Natural killer cell (primary cell): ENCODE measurements at places on chromosomes 6 and 20. TPM values are rescaled to one million over a fixed set of nuclear protein-coding genes. Genes with fewer than 3 reads are reported as not detected.

- no peak for DNase-seq
These were observed 26.1 kb upstream of the TINAG start for GRCh38 chr6:54282186-54282585.

- DNase-seq: no peak
These were observed 620.5 kb downstream of the DOK5 start for GRCh38 chr20:55095745-55096400.

GRCh38 chr6:28395918-28396317, 3.6 kb downstream of the ZSCAN12 start:
- no peak for DNase-seq

- no peak for DNase-seq
These were observed 250.4 kb downstream of the NKAIN2 start for GRCh38 chr6:124054034-124054433.

DNA sequence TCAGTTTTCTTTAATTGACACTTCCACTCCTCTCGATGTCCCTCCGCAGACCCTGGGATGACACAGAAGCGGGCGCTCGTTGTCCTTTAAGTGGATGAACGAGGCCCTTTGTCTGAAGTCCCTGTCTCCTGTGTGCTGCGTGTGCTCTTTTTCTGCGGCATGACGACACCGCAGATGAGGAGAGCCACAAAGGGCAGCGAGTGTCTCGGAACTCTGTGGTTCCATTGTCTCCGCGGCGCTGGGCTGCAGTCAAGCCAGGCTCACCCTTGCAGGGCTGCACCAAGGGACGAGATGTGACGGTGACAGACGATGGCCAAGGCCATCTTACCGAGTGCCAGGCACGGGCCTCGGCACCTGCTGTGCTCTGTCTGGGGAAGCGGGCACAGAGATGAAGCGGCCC, 10.6 kb downstream of the PRR18 start:
- DNase-seq: no peak

DNA sequence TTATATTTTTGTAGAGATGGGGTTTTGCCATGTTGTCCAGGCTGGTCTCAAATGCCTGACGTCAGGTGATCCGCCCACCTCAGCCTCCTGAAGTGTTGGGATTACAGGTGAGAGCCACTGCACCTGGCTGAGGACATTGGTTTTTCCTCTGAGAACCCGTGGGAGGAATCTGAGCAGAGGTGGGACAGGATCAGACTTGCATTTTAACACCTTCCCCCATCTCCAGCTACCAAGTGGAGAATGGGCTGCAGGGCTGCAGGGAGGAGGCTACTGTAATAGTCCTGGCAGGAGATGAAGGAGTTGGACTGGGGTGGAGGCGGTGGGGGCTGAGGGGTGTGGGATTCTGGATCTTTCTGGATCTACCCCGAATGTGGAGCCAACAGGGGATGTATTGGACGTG, 24.5 kb downstream of the FAM110A start:
- DNase-seq: no peak

DNA sequence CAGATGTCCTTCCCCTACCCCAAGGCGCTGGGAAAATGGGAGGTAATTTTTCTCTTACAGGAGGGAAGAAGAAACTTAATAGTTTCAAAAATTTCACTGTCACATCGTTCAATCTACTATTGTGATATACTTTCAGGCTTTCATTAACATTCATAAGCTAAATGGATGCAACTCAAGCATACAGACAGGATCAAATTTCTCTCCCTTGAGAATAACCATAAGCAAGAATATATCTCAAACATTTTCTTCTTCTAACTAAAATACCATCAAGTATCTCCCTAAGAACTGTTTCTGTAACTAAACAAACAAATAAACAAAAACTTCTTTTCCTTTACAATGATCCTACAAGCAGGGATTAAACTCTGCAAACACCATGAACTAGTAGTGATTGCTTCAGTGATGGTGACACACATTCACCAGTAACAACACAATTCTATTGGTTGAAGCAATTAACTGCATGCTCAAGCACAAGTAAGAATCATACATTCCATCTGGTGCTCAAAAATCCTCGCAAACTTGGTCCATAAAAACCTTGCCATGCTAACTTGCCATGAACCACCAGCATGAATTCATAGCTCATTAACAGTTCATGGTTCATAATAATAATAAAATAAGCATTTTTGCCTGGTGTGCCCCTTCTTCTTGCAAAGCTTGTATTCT, 183.8 kb downstream of the PTPRK start:
- no peak for DNase-seq

DNA sequence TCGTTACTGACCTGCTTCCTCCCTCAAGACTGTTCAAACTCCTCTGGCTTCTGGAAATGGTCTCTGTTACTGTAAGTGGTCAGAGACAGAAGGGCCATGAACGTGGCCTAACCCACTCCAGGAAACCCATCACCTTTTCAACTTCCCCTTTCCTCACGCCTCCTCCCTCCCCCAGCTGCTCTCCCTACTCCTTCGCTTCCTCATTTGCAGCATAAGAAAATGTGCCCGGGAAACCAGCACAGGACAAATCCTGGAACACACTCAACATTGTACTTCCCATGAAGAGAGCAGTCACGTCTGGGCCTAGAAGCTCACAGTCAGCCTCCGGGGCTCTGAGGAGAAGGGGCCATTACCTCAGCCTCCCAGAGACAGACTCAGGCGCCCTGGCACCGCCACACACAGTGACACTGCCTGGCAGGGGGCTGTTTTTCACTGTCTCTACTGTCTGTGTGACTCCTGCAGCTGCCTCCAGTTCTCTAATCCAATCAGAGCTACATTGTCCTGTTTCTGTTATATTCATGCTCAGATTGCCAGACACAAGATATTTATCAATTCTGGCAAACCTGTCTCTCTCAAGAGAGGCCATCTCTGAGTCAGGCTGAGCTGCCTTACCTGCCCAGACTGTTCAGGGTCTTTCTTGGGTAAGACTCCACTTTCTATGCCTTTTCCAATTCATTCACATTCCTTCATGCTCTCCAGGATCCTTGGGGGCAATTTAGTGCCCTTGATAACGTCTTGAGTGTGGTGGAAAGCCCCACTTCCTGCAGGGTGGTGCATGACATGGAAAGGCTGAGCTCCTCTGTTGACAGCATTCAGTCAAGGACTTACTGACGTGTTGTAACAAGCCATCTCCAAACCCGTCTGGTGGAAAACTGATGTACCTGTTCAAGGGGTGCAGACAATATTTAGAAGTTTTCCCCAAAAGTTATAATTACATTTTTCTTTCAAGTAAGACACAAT, 242.2 kb downstream of the HIVEP2 start:
- no peak for DNase-seq

DNA sequence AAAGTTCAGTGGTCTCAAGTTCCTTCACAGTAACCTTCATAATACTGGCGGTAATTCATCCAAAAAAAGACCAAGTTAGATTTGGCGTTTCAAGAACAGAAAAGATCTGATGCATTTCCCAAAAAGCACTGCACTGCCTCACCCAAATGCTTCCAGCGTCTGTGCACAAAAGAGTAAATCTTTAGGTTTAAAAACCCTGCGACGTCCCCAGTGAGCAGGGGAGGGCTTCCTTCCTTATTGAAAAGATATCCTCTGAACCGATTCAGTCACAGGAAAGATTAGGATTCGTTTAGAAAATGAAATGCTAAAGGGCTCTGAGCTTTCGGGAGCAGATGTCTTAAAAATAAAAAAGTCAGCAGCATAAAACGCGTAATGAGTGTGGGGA, 654 bp downstream of the TBC1D7 start:
- no peak for DNase-seq

- DNase-seq: no peak
These were observed 31.6 kb upstream of the GJA10 start for GRCh38 chr6:89862698-89863097.

GRCh38 chr20:11001302-11001701, 327.5 kb upstream of the JAG1 start:
- DNase-seq: no peak

GRCh38 chr6:41193171-41193734, 7.7 kb downstream of the TREML2 start:
- no peak for DNase-seq

DNA sequence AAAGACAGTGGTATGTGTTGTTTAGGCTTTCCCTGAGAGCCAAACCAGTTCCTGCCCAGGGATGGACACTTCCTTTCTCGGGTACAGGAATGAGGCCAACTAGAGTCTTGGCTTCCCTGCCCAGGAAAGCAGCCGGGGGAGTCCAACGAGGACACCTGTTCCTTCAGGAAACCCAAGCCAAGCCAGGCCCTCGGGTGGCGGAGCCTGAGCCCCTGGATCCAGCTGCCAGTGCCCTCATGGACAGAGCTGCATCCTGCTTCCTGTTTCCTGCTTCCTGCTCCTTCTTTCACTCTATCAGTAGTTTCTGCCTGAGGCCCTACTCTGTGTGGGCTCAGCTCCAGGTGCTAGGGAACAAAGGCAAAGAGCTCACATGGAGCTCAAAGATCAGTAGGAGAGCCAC, 7.9 kb upstream of the SIRPA start:
- no peak for DNase-seq

GRCh38 chr20:43550456-43550855, 8.4 kb upstream of the SGK2 start:
- DNase-seq: no peak

DNA sequence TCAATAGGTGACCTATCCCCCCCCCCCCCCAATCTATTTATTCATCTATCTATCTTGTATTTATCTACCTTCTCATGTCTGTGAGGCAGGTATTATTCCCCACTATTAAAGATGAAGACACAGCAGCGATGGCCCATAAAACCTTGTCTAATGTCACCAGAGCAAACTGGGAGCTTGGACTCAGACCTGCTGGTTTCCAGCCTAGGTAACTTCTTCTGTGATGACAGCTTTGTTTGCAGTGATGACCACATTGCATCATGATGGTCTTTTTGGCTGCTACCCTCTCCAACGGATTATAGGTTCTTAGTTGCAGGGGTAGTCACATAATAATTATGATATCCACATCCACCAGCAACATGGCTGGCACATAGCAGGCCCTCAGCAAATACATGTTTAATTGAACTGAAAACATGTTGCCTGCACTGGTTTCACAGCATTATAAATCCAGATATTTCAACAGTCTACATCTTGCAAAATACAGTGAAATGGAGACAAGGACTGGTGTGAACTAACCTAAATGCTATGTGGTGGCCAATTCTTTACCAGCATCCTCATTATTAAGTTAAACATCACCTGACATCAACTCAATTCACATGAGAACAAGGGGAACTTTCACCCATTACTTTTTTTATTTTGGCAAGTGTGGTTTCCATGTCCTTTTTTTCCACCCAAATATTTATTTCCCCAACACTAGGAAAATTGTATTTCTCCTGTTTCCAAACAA, 712.5 kb upstream of the NRSN1 start:
- DNase-seq: no peak

- DNase-seq: no peak
These were observed 2.9 kb upstream of the TUBB2B start for GRCh38 chr6:3230256-3230882.

DNA sequence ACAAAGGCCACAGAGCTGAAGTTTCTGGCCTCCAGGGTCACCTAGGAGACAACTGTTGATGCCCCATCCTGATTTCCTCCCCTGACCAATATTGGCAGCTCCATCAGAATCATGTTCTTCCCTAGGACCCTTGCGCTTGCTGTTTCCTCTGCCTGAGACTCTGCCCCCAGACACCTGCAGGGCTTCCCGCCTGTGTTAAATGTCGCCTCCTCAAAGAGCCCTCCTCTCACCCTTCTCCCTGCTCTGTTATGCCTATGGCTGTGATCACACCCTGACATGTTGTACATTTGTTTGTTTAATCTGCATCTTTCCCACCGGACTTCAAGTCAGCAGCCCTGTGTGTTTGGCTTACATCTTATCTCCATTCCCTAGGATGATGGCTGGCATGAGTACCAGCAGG, 30.1 kb downstream of the DLGAP4 start:
- DNase-seq: no peak

DNA sequence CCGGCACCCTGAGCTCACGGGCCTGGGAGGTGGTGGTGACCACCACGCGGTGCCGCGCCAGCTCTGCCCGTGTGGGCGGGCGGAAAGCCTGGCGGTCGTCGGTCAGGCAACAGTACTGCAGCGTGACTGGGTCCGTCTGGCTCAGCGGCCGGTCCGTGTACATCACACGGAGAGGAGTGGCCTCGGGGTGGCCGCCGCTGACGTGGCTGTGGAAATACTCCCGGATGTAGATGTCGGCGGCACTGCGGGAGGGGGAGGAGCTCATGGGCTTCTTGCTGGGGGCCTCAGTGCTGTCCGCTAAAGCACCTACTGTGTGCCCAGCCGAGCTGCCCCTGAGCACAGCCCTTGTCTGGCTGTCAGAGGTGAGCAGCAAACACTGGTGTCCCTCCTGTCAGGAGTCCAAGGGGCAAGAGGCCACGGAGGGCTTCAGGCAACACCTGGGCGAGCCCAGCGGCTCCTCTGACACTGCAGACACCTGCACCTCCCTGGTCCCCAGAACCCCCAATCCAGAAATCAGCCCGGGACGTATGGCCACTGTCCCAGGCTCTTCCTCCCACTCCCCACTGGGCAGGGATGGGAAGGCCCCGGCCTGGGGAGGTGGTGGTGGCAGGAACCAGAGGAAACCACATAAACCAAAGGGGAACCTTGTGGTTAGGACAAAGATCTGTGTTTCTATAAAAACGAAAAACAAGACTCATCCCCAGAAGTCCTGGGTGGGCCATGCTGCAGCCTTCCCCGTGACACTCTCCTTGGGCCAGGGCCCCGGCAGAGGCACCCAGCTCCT, 6.5 kb downstream of the HELZ2 start:
- peak; percentile 76 for DNase-seq

GRCh38 chr6:44255871-44256774, 1.2 kb downstream of the SLC35B2 start:
- no peak for DNase-seq

- DNase-seq: no peak
These were observed 398.9 kb downstream of the KIF16B start for GRCh38 chr20:16174311-16174710.

DNA sequence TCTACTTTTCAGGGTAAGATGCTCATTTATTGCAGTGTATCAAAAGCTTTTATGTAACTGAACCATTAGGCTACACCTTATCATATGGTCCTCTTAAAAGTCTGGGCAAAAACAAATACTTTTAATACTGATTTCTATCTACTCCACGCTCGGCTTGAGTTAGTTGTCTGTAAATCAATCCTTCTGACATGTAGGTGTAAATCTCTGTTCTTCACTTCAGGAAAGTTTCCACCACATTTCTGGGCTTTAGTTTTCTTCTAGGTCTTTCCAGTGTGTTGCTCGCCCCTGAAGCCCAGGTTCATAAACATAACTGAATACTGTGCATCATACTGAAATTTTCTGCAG, 89.2 kb upstream of the RNF217 start:
- DNase-seq: no peak

- DNase-seq: no peak
These were observed 23.6 kb downstream of the THEMIS start for GRCh38 chr6:127877231-127877630.

Gene LGSN
- not detected for total RNA-seq

Gene PAK5
- not detected for total RNA-seq

Gene ALDH8A1
- total RNA-seq: 1.8 TPM

Gene ZBTB24
- total RNA-seq: 6.7 TPM

Gene PRPF6
- total RNA-seq: 63.0 TPM

Gene INSM1
- not detected for total RNA-seq

Gene BCKDHB
- total RNA-seq: 11.1 TPM
